Right atrium auricular region (tissue), 2 donors: ENCODE measurements at places on chromosomes 6 and 20.

GRCh38 chr20:44309763-44310663, 989 bp downstream of the FITM2 start:
- peak overlapping the region; percentile 86 for H3K27ac ChIP-seq
- H3K4me3 ChIP-seq = peak overlapping the region; percentile 86
- peaks cover 6% of the 10 kb centered on the region for H3K36me3 ChIP-seq

DNA sequence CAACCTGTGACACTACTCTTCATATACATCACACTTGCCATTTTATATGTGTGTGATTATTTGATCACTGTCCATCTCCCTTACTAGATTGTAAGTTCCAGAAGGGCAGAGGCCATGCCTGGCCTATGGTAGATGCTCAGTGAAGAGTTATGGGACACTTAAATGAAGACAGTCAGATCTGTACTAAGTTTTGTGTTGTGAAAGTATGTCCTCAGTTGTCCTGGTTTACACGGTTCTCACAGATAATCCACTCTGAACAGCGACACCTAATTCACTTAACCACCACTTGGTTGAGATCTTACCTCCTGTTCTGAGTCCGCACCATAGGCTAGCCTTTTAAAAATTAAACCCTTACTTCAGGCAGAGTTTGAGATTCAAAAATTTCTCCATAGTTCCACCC, 434.1 kb upstream of the SOX4 start:
- no peak overlapping the region for H3K27ac ChIP-seq
- no peaks in the 10 kb centered on the region for H3K27me3 ChIP-seq
- H3K4me1 ChIP-seq = no peaks in the 10 kb centered on the region
- no peaks in the 10 kb centered on the region for H3K36me3 ChIP-seq

DNA sequence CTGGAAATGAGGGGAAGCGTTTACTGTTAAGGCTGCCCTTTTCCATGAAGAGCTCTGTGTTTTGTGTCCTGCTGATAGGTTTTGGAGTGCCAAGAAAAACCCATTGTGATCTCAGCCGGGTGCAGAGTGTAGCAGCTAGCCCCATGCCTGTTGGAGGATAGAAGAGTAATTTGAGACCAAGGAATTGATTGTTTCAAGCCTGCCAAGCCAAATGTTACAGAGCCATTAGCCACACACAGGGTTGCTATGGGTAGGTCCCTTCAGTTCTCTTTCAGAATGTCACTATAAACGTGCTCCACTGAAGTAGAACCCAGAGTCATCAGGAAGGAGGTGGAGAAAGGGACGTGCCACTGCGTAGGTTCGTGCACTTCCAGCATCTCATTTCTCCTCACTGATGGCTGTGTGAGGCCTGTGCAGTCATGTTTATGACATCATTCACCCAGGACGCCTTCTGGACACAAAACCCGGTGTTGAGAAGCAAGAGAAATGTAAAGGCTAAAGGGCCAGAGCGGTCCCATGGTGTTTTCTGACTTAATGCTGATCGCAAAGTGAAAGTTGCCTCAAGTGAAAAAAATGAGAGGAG, 6.6 kb downstream of the GMPR start:
- H3K27ac ChIP-seq = peak overlapping the region; percentile 93
- DNase-seq = no peak
- no peaks in the 10 kb centered on the region for H3K27me3 ChIP-seq
- H3K36me3 ChIP-seq = peaks cover 24% of the 10 kb centered on the region
- H3K4me1 ChIP-seq = no peaks in the 10 kb centered on the region

DNA sequence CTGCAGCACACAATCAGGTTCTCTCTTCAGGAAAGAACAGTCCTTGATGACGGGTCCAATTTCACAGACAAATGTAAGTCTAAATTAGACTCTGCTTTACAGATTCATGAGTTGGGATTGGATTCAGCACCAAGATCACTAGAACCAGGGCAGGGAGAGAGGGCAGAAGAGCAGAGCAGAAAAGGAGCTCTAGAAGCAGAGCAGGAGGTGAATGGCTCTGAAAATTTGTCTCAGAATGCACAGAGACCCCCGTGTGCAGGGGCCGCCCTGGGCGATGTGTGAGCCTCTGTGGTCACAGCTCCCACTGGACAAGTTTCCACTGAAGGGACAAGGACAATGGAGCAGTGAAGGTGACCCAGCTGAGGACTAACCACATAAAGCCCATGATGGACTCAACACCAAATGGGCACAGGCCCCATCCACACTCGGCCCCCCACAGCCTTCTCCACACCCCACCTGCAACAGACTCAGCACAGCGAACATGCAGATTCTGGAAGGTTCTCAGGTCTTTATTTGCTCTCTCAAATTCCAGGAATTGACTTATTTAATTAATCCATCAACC, 3.5 kb downstream of the HLA-B start:
- no peak for DNase-seq
- no peaks in the 10 kb centered on the region for H3K27me3 ChIP-seq
- no peak overlapping the region for H3K27ac ChIP-seq
- peaks cover 7% of the 10 kb centered on the region for H3K36me3 ChIP-seq
- H3K4me3 ChIP-seq = no peak overlapping the region

DNA sequence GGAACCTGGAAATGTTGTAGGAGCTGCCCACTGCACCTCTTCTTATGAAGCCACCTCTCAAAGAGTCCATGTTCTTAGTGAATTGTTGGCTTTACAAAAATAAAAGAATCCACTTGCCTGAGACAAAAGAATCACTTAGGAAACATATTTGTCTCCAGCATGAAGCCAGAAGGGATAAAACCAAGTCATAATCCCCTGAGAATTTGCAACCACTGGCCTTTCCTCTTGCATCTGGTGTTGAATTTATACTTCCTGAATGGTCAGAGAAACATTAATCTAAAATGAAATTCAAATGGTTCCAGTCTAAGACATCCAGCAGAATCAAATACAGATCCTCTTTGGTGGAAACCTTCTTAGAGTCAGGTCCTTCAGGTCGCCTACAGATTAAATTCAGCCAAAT, 192.5 kb upstream of the ECI2 start:
- no peaks in the 10 kb centered on the region for H3K27me3 ChIP-seq
- no peaks in the 10 kb centered on the region for H3K4me1 ChIP-seq
- no peaks in the 10 kb centered on the region for H3K36me3 ChIP-seq
- DNase-seq = no peak

DNA sequence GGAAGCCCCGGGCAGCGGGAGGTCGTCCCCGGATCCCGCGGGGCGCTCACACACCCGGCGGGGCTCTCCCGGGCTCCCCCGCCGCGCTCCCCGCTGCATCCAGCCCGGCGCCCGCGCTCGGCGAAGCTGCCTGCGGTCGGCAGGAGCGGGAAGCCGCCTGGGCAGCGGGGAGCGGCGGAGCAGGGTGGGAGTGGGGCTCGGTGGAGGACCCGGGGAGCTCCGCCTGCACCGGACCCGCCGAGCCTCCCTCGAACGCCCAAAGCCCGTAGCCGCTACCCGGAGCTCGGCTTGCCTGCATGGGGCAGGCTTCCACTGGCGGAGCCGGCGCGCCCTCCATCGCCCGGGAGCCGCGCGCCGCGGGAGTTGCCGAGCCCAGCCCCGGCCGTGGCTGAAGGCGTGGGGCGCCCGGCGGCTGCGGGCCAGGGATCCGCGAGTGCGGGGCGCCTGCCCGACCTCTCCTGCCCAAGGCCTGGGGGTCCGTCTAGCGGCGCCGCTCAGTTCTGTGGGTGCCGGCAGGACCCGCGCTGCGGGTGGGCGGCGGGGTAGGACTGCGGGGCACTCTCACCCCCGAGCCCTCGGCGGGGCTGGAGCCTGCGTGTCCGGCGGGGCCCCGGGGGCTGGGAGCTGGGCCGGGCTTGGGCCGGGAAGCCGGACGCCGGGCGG, 671 bp downstream of the CDH4 start:
- H3K27ac ChIP-seq = no peak overlapping the region
- peaks cover 22% of the 10 kb centered on the region for H3K4me1 ChIP-seq
- H3K27me3 ChIP-seq = peaks cover 21% of the 10 kb centered on the region
- no peaks in the 10 kb centered on the region for H3K36me3 ChIP-seq
- peak overlapping the region; percentile 11 for H3K4me3 ChIP-seq

DNA sequence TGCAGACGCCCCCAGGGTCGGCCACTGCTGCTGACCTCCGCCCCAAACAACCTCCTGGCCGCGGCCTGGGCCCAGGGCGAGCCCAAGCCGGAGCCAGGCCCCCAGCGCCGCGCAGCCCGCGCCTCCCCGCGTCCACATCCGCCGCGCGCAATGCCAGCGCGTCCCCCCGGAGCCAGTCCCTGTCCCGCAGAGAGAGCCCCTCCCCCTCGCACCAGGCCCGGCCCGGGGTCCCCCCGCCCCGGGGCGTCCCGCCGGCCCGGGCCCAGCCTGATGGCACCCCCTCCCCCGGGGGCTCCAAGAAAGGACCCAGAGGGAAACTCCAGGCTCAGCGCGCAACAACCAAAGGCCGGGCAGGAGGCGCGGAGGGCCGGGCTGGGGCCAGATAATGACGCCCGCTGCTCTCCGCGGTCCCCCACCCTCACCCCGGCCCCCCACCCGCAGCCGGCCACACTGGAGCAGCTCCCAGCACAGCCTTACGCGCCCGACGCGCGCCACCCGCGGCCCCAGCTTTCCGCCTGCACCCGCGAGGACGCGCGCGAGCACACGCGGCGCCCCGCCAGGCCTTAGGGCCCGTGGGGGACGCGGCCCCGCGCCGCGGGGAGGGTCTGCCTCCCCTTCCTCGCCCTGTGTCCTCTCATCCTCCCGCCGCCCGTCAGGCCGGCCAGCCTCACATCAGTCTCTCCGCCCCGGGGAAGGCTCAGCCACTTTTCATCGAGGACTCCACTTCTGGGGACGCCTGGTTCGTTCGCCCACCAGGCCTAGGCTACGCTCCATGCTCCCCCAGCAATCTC, 12.9 kb upstream of the SLC22A7 start:
- peak overlapping the region; percentile 40 for H3K4me3 ChIP-seq
- DNase-seq = no peak
- no peaks in the 10 kb centered on the region for H3K27me3 ChIP-seq

DNA sequence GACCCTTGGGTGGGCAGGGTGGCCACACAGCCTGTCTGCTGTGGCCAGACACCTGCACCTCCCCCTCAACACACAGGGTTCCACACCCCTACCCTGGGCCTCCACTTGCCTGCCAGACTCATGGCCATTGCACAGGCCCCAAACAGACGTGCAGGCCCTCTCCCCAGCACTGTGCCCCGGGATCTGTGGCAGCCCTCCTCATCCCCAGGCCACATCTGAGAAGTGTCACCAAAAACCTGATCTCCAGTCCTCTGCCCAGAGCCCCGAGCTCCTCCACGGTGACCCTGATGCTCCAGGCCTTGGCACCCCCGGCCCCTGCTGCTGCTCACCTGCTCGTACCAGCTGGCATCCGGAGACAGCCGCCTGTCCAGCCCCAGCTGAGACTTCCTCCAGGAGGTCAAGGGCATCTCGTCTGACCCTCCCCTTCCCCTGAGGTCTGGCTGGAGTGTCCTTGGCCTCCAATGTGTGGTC, 160.1 kb downstream of the DLL1 start:
- no peak overlapping the region for H3K4me3 ChIP-seq
- DNase-seq = no peak
- H3K36me3 ChIP-seq = no peaks in the 10 kb centered on the region
- H3K27me3 ChIP-seq = no peaks in the 10 kb centered on the region
- no peak overlapping the region for H3K27ac ChIP-seq

DNA sequence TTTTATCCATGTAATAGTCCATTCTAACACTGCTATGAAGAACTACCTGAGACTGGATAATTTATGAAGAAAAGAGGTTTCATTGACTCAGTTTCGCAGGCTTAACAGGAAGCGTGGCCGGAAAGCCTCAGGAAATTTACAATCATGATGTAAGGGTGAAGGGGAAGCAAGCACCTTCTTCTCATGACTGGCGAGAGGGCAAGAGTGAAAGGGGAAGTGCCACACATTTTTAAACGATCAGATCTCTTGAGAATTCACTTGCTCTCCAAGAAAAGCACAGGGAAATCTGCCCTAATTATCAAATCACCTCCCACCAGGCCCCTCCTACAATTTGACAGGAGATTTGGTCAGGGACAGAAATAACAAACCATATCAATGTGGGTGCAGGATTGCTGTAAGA, 859.7 kb downstream of the EPHA7 start:
- no peaks in the 10 kb centered on the region for H3K36me3 ChIP-seq
- H3K27ac ChIP-seq = no peak overlapping the region
- H3K27me3 ChIP-seq = no peaks in the 10 kb centered on the region
- peaks cover under 1% of the 10 kb centered on the region for H3K4me1 ChIP-seq
- no peak for DNase-seq

- peaks cover 17% of the 10 kb centered on the region for H3K4me1 ChIP-seq
- no peak for DNase-seq
- no peaks in the 10 kb centered on the region for H3K27me3 ChIP-seq
- no peak overlapping the region for H3K4me3 ChIP-seq
- no peaks in the 10 kb centered on the region for H3K36me3 ChIP-seq
These were observed 49.6 kb downstream of the ATXN1 start for GRCh38 chr6:16711546-16712254.

- no peak overlapping the region for H3K4me3 ChIP-seq
- no peak for DNase-seq
- H3K4me1 ChIP-seq = peaks cover 27% of the 10 kb centered on the region
- no peak overlapping the region for H3K27ac ChIP-seq
- H3K27me3 ChIP-seq = no peaks in the 10 kb centered on the region
These were observed 12.9 kb downstream of the MAPRE1 start for GRCh38 chr20:32832664-32833063.

DNA sequence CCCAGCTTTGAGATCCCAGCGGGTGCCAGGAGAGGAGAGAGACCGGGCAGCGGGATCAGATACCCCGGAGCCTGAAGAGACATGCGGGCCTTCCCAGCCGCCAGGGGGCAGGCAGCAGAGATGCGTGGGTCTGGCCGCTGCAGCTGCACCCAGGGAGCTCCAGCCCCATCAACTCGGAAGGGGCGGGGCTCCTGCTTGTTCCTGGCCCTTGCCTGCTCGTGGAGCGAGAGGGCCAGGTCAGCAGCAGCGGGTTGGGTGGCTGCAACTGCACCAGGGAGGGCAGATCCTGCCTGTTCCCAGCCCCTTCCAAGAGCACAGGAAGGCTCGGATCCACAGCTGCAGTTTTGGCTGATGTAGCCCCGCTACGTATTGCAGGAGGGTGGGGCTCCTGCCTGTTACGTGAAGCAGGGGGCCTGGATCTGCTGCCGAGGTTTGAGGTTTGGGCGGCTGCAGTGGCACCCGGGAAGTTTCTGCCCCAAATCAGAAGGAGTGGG, 532.8 kb downstream of the RFPL4B start:
- no peak overlapping the region for H3K4me3 ChIP-seq
- DNase-seq = no peak
- H3K27ac ChIP-seq = no peak overlapping the region
- no peaks in the 10 kb centered on the region for H3K4me1 ChIP-seq
- H3K27me3 ChIP-seq = no peaks in the 10 kb centered on the region
- H3K36me3 ChIP-seq = no peaks in the 10 kb centered on the region

GRCh38 chr20:32960849-32961731, 43.1 kb downstream of the SUN5 start:
- peak; percentile 50 for DNase-seq
- no peaks in the 10 kb centered on the region for H3K4me1 ChIP-seq
- no peaks in the 10 kb centered on the region for H3K27me3 ChIP-seq
- no peak overlapping the region for H3K4me3 ChIP-seq
- H3K27ac ChIP-seq = no peak overlapping the region

GRCh38 chr6:127117979-127118297, 533 bp upstream of the RSPO3 start:
- H3K36me3 ChIP-seq = no peaks in the 10 kb centered on the region
- no peak overlapping the region for H3K27ac ChIP-seq
- H3K27me3 ChIP-seq = peaks cover 6% of the 10 kb centered on the region
- peak overlapping the region; percentile 50 for H3K4me3 ChIP-seq
- no peak for DNase-seq

GRCh38 chr20:37899105-37900045, 3.6 kb upstream of the VSTM2L start:
- H3K4me3 ChIP-seq = no peak overlapping the region
- no peak for DNase-seq
- H3K27ac ChIP-seq = no peak overlapping the region
- no peaks in the 10 kb centered on the region for H3K36me3 ChIP-seq

- DNase-seq = no peak
- H3K27ac ChIP-seq = no peak overlapping the region
- no peak overlapping the region for H3K4me3 ChIP-seq
- peaks cover 55% of the 10 kb centered on the region for H3K36me3 ChIP-seq
- H3K4me1 ChIP-seq = peaks cover 39% of the 10 kb centered on the region
- no peaks in the 10 kb centered on the region for H3K27me3 ChIP-seq
These were observed 2.5 kb downstream of the MEA1 start for GRCh38 chr6:43011207-43011606.
